ENCODE measurements at places on chromosomes 3 and 15. TPM values are rescaled to one million over a fixed set of nuclear protein-coding genes. Genes with fewer than 3 reads are reported as not detected.

MESP2 gene
- total RNA-seq, result 0.42 TPM

PTH1R gene
- total RNA-seq, result 1.8 TPM

MAP6D1 gene
- 7.4 TPM for total RNA-seq

TRH gene
- total RNA-seq, result not detected

AMT gene
- 0.73 TPM for total RNA-seq

POTEB2 gene
- total RNA-seq, result not detected

CMTM8 gene
- total RNA-seq, result 8.2 TPM
